ENCODE measurements at places on chromosomes 1 and 21. TPM values are rescaled to one million over a fixed set of nuclear protein-coding genes. Genes with fewer than 3 reads are reported as not detected.

Gene VPS26C
- 62.4 TPM for total RNA-seq

Gene KPRP
- not detected for total RNA-seq

Gene IQGAP3
- 19.1 TPM for total RNA-seq

Gene UTS2
- total RNA-seq: not detected

Gene UBE2U
- not detected for total RNA-seq

Gene DMBX1
- total RNA-seq: not detected

Gene CAPN8
- total RNA-seq: not detected

Gene TRAF3IP3
- not detected for total RNA-seq

Gene CELA2A
- not detected for total RNA-seq

Gene S100B
- total RNA-seq: not detected

Gene ST6GALNAC3
- total RNA-seq: 34.6 TPM

Gene KCNA2
- total RNA-seq: not detected

Gene DCDC2B
- not detected for total RNA-seq

Gene S100A5
- total RNA-seq: not detected

Gene EVA1C
- 23.6 TPM for total RNA-seq

Gene VWA5B1
- total RNA-seq: not detected

Gene H6PD
- 23.2 TPM for total RNA-seq

Gene RNF186
- not detected for total RNA-seq

Gene TNFRSF9
- total RNA-seq: 1.9 TPM

Gene LAMB3
- 7.1 TPM for total RNA-seq

Gene MATN1
- total RNA-seq: not detected

Gene PCBP3
- 0.14 TPM for total RNA-seq

Gene S100A9
- 0.95 TPM for total RNA-seq
